SK-MEL-5 (cell line): ENCODE measurements at places on chromosomes 7 and 10. TPM values are rescaled to one million over a fixed set of nuclear protein-coding genes. Genes with fewer than 3 reads are reported as not detected.

The TMEM229A gene
- total RNA-seq: 0.88 and 1.5 TPM in 2 replicates

The ZCWPW1 gene
- 4.5 and 4.7 TPM in 2 replicates for total RNA-seq

The WDR86 gene
- total RNA-seq: not detected in 2 replicates

GRCh38 chr10:74922921-74923320, 96.5 kb downstream of the KAT6B start:
- no peak for DNase-seq

- no peak for DNase-seq
Measured at GRCh38 chr7:139439375-139439774, 44.1 kb downstream of the KLRG2 start.

- no peak for DNase-seq
Measured at GRCh38 chr10:127903789-127904188, 3.1 kb upstream of the PTPRE start.

GRCh38 chr10:33217854-33218253, 116.6 kb downstream of the NRP1 start:
- no peak for DNase-seq

GRCh38 chr10:96152437-96152836, 22.3 kb downstream of the ZNF518A start:
- no peak for DNase-seq

DNA sequence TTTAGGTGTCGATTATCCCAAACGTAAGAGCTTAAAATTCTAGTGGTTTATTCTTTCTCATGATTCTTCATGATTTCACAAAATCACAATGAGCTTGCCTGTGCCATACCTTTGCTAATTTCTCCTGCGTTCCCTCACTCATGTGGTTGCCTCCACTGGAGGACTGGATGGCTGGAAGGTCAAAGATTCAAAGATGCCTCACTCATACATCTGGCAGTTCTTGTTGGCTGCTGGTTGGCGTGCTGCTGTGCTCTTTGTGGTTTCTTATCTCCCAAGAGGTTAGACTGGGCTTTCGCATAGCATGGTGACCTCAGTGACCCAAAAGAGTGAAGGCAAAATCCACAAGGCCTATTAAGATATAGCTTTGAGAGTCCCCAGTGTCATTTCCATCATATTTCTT, 877.6 kb upstream of the AUTS2 start:
- DNase-seq: no peak

- DNase-seq: no peak
Measured at GRCh38 chr7:25854059-25854458, 297.9 kb upstream of the NFE2L3 start.

GRCh38 chr10:72484521-72484920, 129.8 kb upstream of the DNAJB12 start:
- DNase-seq: no peak

DNA sequence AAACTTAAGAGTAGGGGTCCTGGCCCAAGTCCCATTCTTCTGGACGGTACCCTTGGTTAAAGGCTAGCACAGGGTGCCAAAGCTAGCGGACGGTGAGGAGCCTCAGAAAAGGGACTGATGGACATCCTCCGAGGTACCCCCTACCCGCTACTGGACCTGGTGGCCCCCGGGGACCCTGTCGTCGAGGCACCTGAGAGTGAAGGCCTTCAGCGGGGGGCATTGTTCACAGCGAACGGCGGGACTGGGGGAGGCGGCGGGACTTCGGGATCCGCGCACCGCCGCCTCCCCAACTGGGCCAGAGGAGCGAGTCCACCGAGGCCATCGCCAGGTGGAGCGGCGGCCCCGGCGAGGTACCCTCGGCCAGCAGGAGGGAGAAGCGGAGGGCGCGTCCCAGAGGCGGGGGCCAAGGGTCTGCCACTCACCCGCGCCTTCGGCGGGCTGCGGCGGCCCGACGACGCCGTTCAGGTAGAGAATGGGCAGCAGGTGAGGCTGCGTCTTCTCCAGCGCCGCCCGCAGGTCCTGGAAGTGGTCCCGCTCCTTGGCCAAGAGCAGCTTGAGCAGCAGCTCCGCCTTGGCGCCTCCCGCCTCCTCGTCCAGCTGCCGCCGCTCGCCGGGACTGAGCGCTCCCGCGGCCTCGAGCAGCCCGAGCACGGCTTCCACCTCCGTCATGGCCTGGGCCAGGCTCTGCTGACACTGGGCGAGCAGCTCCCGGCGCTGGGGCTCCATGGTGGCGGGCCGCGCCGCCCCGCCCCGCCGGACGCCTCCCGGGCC, 575 bp downstream of the DLG5 start:
- no peak for DNase-seq
